Activated CD4-positive, alpha-beta memory T cell treated with anti-CD3 and anti-CD28 coated beads for 36 hours (primary cell): ENCODE measurements at places on chromosomes 7 and 10.

GRCh38 chr10:51273574-51273973 lies 199.3 kb downstream of the PRKG1 start:
- DNase-seq: no peak

- no peak for DNase-seq
Observed at GRCh38 chr7:105306298-105306748, 82.4 kb downstream of the SRPK2 start.

- no peak for DNase-seq
Observed at GRCh38 chr7:31885171-31885570, 185.0 kb downstream of the PDE1C start.

GRCh38 chr7:147282204-147282603 lies 1165.6 kb downstream of the CNTNAP2 start:
- DNase-seq: no peak

GRCh38 chr10:11176746-11177145 lies 159.1 kb downstream of the CELF2 start:
- peak; percentile 72 for DNase-seq

DNA sequence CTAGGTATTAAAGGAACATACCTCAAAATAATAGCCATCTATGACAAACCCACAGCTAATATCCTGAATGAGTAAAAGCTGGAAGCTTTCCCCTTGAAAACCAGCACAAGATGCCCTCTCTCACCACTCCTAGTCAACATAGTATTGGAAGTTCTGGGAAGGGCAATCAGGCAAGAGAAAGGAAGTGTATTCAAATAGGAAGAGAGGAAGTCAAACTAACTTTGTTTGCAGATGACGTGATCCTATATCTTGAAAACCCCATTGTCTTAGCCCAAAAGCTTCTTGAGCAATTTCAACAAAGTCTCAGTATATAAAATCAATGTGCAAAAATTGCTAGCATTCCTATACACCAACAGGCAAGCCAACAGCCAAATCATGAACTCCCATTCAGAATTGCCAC lies 131.3 kb downstream of the FANK1 start:
- no peak for DNase-seq

DNA sequence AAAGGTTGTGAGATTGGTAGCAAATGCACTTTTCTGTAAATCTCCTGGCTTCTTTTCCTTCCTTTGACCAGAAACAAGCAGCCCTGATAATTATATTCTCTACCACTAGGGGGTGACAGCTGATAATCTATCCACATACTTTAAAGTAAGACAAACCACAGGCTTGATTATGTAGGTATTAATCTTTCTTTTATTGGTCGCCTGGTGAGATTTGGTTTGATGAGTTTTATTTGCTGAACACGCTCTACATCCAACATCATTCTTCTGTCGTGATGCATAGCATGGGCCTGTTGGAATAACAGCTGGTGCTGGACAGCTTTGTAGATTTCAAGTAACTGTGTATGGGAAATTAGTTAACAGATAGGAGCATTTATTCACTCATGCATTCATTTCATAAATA lies 63.5 kb downstream of the ZNF365 start:
- DNase-seq: no peak

DNA sequence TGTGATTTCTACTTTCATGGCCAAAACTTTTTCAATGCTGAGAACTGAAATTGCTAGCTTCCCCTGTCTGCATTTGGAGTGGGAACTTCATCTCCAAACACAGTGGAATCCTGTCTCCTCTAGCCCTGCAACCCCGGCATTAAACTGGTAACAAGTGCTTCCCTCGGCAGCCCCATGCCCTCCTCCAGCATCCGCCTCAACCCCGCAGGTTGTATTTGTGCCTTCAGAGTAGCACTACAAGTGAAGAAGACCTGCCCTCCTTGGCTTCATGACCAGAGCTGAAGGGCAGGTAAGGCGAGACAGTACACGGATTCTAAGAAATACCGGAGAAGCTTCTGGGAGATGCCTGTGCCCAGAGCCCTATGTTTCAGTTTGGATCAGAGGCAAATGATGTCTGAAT lies 16.9 kb downstream of the C10orf53 start:
- no peak for DNase-seq

- DNase-seq: no peak
Observed at GRCh38 chr10:65793738-65794425, 1132.0 kb upstream of the LRRTM3 start.

- DNase-seq: no peak
Observed at GRCh38 chr7:47785923-47786556, 162.2 kb downstream of the PKD1L1 start.

DNA sequence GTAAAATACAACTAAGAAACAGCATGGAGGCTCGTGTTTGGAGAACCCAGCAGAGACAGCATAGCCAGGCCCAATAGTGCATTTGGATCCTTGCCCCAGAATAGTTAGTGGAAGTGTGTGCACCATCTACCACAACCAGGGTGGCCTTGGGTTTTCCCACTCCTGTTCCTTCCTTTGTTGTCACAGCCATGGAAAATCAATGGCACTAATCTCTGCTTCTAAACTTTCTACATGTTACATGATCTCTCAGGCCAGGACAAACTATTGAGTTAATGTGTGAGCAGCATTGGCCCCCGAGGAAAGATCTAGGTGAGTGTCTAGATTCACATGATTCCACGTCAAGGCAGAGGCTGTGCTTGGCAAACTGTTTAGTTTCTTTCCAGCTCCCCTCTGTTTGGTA lies 2.0 kb downstream of the CYP3A7 start:
- no peak for DNase-seq

DNA sequence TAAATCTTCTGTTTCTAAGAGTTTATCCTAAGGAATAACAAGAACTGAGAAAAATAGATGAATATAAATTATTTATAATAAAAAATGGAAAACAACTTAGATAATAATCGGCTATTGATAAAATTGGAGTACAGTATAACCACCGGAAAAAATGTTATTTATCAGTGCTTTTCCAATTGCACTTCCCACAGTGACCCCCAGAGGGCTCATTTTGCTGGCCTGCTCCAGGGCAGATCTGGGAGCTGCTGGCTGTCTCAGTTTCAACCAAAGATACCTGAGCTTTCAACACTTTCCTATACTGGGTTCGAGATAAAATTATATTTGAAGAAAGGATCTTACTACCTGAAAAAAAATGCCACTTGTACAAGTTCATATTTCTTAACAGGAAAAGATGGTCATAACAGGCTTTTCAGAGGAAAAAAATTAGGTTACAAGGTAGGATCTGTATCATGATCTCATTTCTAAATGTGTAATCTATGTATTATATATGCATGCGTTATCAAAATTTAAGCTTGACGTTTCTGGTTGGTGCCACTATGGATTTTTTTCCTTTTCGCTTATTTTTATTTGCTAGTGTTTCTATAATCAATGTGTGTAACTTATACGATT lies 165.7 kb downstream of the NPSR1 start:
- DNase-seq: peak; percentile 68

GRCh38 chr7:120735791-120736190 lies 122.2 kb downstream of the TSPAN12 start:
- no peak for DNase-seq

GRCh38 chr10:113987805-113988204 lies 55.9 kb upstream of the ADRB1 start:
- DNase-seq: no peak

- no peak for DNase-seq
Observed at GRCh38 chr7:28754027-28754426, 204.1 kb downstream of the TRIL start.

- no peak for DNase-seq
Observed at GRCh38 chr7:116809636-116810266, 52.6 kb upstream of the CAPZA2 start.

GRCh38 chr7:48130658-48131108 lies 40.6 kb upstream of the ABCA13 start:
- no peak for DNase-seq

DNA sequence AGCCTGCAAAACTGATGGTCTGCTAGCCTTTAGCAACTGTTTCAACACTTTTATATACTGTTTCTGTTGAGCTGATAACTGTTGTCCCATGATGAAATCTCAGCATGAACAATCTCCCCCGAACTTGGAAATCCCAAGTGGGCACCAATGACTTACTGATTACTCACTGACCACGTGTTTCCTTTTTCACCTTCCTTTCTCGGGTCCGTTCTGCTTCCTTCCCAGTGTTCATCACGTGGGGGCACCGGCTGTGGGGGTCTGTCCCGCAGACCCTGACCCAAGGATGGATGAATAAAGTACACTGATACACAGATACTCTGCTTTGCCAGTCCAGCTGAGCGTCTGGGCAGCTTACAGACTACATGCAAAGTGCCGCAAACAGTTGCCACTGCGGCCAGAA lies 39.0 kb upstream of the RASGEF1A start:
- no peak for DNase-seq

DNA sequence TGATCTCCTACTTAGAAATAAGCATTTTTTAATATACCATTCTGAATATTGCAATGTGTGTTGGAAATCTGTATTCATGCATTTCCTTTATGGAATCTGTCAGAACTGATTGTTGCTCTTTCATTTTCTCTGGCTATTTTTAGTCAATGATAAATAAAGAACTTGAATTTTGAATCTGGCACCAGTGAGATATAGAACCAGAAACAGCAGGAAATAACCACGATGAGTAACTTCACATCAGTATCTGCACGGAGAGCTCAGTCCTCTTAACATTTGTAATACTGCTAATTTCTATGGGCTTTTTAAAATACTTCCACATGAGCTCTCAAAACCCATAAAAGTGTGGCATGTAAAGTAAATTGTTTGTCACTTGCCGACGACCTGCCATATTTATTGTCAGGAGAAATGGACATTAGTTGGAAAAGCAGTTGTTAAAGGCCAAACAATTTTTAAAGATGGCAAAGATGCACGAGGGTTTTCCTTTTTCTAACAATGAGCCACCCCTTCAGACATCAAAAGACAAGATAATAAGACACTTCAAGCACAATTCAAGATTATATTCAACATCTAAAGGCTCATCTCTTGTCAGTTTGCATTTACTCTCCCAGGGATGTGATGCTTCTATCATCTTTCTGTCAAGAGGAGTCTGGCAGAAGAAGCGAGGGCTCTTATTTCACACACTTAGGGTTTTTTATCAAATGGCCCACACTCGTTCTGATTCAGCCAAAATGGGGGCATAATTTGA lies 118.3 kb downstream of the POU6F2 start:
- DNase-seq: no peak

DNA sequence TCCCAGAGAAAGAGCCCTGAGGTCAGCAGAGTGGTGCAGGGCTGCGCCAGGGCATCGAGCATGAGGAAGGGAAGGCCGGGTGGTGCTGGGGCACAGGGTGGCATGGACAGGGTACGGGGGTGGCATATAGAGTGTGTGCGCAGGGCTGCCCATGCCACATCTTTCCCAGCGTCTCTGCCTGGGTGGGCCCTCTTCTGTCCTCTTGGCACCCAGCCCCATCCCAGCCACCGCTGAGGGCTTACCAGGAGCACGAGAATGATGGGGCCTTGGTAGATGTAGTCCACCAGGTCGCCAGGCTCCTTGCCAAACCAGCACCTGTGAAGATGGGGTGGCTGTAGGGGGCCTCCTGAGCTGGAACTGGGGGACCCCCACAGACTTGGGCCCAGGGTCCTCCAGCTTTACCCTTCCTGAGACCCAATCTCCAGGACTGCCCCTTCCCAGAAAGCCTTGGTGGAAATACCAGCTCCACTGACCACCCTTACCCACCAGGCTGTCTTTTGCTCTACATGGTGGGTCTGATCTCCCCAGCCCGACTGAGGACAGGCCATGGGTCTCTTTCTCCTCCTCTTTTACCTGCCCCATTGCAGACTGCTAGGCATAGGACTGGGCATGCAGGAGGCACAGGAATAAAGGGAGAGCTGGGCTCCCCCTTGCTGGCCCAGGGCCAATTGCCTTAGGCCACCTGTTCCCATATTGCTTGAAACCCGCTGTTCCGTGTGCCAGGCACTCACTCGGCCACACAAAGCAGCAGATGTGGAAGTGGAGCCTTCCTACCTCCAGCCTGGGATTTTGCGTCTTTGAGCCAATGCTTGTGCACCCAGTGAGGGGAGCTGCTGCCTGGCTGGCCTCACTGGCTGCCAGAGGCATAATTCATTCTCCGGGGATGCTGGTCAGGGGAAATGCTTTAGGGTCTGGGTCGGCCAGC lies 21.7 kb downstream of the CRHR2 start:
- no peak for DNase-seq
